ENCODE measurements at places on chromosomes 6 and 20. TPM values are rescaled to one million over a fixed set of nuclear protein-coding genes. Genes with fewer than 3 reads are reported as not detected.

The CRYBG1 gene
- total RNA-seq = 0.64 TPM

The ASIP gene
- not detected for total RNA-seq

The CTCFL gene
- total RNA-seq = not detected

The DEFB125 gene
- not detected for total RNA-seq

The CPXM1 gene
- not detected for total RNA-seq

The VSX1 gene
- total RNA-seq = 0.83 TPM

The GLP1R gene
- total RNA-seq = not detected

The BPIFB3 gene
- total RNA-seq = not detected

The GATA5 gene
- 1.1 TPM for total RNA-seq

The ZNF831 gene
- not detected for total RNA-seq

Measured in A549 treated with DMSO at 1 μM for 4 hours (cell line).